ENCODE measurements at places on chromosomes 5 and 9.

- DNase-seq = no peak
These were observed 5.2 kb downstream of the BTNL9 start for GRCh38 chr5:181045316-181045715.

DNA sequence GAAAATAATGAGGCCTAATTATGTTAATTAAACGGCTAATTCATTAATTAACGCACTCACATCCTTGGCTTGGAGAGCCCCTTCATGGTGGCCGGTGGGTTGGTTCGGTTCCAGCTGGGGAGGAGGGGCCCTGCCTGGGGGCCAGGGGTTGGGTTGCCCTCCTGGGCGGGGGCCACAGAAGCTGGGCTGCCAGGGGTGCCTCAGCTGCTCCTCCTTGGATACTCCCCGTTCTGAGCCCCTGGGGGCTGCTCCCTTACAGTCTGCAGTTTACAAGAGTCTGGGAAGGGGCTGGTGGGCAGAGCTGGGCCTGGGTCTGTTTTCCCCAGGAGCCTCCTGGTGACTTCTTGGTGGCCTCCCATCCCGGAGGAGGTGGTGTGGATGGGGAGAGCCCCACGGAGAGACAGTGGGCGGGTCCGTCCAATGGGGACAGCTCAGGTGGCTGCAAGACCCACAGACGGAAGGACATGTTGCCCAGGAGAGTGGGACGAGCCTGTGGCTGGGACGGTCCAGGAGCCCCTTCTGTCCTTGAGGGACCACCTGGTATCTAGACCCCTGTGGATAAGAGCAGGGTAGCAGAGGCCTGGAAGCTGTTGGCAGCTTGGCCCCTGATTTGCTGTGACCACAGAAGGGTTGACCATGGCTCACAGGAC, 277.5 kb downstream of the PBX3 start:
- DNase-seq = no peak

DNA sequence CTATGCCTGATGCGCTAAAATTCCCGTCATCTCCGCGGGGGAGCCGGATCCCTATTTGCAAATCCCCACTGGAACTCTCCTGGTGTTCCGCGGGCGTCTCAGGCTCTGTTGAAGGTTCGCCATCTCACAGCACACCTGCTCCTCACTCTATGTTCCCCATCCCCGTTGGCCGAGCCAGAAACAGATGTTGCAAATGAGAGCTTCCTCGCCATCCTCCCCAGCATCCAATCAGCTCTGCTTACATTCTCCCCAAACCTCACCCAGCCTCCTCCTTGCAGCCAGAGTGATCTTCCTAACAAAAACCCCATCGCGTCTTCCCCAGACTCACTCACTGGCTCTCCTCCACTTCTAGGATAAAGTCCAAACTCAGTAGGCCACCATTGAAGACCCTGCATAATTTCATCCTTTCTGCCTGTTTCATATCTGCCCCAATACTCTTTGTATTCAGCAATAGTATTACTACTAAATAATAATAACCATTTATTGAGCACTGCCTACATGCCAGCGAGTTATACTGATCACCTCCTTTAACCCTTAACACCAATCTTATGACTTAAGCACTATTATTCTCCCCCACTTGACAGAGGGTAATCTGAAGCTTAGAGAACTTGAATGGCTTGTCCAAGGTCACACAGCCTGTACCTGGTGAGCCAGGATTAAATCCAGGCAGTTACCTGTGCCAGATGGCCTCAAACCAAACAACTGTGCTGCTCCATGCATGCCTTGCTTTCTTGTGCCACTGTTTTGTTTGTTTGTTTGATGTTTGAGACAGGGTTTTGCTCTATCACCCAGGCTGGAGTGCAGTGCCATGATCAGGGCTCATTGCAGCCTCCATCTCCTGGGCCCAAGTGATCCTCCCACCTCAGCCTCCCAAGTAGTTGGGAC, 14.0 kb downstream of the AQP7 start:
- DNase-seq = no peak

GRCh38 chr9:14051419-14051818, 262.5 kb downstream of the NFIB start:
- no peak for DNase-seq

GRCh38 chr9:120946259-120946658, 19.7 kb upstream of the TRAF1 start:
- DNase-seq = no peak

DNA sequence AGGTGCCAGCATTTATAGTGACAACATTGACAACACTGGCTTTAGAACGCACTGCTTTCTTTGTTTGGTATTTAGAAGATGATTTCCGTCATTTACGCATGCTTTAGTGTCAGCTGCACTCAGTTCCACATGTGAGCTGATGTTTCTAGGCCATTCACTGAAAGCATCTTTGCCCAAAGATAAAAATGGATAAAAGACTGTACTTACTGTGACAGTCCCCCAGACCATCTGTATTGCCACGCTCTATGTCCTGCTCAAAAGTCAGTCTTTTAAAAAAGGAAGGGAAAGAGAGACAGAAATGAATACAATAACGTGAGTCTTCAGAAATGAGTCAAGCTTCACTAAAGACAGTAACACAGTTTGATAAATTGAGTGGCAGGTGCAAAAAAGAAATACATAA, 99.3 kb downstream of the SEMA6A start:
- DNase-seq = no peak

DNA sequence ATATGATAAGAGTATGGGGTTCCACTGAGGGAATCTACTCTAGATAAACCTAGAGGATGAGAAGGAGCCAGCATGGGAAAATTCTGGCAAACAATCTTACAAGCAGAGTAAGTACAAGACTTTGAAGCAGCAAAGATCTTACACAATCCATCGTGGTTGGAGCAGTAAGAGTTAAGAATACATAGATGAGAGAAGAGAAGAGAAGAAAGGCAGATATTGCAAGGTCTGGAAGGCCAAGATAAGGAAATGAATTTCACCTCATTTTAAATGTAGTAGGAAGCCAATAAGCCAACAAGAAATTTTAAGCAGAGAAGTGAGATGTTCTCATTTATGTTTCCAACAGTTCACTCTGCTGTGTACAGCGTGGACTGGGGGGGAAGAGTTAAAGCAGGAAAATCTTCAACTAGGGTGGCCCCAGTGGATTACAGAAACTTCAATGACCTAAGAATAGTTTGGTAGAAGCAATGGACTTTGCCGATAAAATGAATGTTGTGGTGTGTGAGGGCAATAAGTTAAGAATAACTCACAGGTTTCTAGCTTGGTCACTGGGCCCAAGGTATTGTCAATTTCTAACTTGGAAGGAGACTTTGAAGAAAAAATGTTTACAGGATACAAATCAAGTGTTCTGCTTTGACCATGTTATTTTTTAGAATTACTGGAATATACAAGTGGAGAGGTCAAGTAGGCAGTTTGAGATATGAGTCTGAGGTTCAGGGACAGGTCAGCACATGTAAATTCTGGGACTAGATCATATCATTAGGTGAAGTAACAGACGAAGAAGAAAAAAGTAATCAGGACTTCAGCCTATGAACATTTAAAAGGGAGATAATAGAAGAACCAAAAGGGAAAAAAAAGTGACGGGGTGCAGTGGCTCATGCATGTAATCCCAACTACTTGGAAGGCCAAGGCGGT, 12.1 kb upstream of the ISOC1 start:
- DNase-seq = no peak

DNA sequence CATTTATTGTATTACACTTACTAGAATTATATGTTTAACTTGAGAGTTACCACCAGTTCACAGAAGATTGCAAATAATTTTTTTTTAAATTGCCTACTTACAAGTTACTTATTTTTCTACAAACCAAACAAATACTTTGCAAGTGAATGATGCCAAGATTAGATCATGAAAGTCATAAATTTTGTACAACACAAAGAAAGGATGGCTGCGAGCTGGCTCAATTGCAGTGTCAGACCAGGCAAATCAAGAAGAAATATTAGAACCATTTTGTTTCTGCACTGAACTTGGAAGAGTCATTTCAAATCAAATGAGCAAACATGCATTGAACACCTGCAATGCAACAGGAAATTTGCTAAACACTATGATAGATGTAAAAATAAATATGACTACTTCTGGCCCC, 97.3 kb downstream of the PLCXD3 start:
- DNase-seq = no peak

GRCh38 chr9:87725900-87726709, at the start of gene CTSL:
Gene CTSL, plus strand, starts transcription at chr9:87726119. Its CDS starts 1,485 bp downstream, at chr9:87727604.
- DNase-seq = peak; percentile 12

GRCh38 chr9:93087971-93088655, 7.9 kb upstream of the CARD19 start:
- no peak for DNase-seq

- DNase-seq = no peak
These were observed 21.1 kb upstream of the ZNF131 start for GRCh38 chr5:43099640-43100039.

DNA sequence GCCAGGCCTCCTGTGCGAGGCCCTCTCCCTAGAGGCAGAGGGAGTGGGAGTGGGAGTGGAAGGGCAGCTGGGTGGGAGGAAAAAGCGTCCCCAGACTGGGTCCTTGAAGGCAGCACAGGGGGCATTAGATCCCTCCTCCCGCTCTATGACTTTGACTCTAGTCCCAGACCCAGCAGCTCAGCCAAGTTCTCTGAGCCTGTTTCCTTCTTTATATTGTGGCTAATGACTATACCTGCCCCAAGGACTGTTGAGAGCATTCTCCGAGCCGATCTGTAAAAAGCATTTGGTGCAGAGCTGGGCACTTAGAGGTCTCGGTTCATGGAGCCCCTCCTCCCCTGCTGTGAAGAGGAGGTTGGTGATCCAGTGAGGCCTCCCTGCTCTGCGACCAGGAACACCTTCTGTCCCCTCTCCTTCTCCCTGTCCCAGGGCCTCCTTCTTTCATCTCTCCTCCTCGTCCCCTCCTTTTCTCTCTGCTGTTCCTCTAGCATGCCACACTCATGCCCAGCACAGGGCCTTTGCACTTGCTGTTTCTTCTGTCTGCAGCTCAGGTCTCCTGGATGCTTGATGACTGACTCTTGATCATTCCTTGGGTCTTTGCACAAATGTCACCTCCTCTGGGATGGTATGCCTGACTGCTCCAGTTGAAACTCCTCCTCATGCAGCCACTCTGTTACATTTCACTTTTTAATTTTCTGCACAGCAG, 23.4 kb upstream of the PSD2 start:
- DNase-seq = no peak

DNA sequence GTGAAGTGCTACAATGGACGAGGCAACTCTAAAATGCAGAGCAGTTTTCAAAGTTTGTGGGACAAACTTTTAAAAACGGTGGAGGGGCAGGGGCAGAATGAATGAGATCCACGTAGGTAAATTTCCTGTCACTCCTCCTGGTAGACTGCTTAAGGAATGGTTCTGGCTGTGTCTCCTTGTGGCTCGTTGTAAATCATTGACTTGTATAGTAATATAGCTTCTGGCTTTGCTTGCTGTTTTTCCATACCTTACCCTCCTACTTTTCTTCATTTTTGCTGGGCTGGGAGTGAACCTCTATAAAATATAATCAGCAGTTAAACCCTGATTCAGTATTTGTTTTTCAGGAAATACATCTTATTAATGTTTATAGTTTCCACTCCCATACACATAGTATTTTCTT, 235.7 kb downstream of the TUSC1 start:
- no peak for DNase-seq

DNA sequence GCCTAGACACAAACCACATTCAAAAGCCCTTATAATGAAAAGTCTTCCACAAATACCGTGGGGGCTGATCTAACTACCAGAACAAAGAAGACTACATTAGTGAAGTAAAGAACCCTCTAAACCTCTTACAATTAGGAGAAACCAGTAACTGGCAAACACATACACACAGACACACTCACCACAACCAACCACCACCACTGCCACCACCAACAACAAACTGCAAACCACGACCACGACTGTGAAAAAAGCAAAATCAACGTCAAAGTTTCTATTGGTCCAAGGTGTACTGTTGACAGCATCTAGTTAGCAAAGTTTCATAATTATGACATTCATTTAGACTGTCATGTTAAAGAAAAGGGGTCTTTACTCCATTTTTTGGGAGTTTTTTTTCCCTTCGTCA, 2.7 kb downstream of the CDO1 start:
- no peak for DNase-seq

GRCh38 chr5:95725937-95726810, 5.0 kb upstream of the RHOBTB3 start:
- no peak for DNase-seq

DNA sequence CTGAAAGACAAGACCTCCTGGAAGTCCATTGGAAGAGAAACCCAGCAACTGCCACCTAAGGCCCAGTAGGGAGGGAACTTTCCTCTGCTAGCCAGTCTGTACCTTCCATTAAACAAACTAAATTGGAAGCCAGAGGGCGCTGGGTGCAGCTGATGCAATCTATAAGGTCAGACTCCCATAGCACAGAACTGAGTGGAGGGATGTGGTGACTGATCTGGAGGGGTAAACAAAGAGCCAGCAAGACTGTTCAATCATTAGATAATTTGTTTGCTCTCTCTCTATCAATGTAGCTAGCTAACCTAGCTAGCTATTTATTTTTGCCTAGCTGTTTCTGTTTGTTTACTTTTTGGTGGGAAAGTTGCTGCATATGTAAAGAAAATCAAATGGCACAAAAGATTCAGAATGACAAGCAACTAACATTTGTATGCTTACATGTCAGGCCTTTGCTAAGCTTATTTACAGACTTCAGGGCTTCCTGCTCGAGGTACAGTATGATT, 291.8 kb upstream of the DAB2 start:
- no peak for DNase-seq

DNA sequence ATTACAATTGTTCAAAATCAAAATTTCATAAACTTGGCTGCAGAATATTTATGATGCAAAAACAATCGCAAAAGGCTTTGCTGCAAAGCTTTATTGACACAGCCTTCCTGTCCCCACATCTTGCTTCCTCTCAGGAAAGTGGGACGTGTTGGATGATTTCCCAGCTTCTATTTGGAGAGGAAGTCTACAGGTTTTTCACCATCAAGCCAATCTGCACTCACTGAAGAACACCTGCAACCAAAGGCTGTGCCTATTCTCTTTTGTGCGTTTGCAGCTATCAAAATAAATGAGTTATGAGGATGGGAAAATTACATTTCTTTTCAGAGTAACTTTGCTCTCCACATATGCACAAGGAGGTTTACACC, 214.4 kb downstream of the PLK2 start:
- DNase-seq = no peak

DNA sequence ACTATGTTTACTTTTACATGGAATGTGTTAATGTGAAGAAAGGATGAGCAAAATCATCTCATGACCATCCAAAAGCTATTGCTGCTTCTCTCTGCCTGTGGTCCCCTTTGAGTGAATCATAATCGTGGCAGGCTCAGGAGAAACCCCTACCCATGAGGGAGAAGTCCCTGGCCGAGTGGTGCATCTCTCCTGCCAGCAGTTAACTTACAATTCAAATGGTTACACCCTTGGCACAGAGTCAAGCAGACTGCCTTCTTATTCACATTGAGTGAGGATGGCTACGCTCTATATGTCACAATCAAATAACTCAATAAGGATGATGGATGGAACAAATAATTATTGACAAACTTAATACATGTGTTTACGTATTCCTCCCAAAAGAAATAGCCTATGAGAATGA, 179.1 kb downstream of the FGF1 start:
- no peak for DNase-seq
